ENCODE measurements at places on chromosomes 5 and 9.
A peak's percentile ranks its signal among the peaks of the same experiment; 100 is the strongest.

GRCh38 chr5:118407958-118408357 lies 580.4 kb downstream of the DTWD2 start:
- DNase-seq: no peak

- peak; percentile 55 for DNase-seq
These were observed 24.2 kb upstream of the SHISAL2B start for GRCh38 chr5:64666078-64666477.

GRCh38 chr5:124110942-124111341 lies 599.0 kb downstream of the CSNK1G3 start:
- no peak for DNase-seq

GRCh38 chr9:83431101-83432060 lies 106.8 kb downstream of the FRMD3 start:
- no peak for DNase-seq

DNA sequence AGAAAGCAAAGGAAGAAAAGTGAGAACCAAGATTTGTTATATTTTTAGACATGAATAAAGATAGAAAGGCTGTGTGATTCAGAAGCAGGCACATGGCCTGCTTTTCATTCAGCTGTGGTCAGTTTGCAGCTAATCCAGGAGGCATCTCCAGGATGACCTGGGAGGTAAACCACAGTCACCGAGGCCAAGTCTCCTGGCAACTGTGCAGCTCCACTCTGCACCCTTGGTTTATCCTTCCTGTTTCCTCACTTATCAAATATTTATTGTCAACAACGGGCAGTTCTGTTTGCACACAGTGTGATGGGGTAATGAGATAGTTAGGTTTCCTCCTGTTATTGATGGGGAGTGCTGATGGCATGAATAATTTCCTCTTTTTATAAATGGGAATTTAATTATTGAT lies 243.0 kb downstream of the PSAT1 start:
- peak; percentile 29 for DNase-seq

DNA sequence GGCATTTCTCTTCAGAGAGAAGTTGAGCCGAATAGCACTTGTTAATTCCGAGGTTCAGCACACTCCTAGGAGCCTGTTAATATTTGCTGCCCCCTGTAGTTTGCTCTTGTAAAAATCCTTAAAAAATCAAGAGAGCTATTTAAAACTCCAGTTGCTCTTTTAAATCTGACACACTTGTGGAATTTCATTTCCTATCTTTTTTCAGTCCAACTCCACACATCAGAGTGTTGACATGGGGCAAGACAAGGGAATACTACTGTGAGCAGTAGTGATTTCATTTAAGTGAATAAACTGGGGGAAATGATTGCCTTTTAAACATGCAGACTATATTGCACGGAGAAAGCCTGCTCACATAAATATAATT lies 1096.3 kb upstream of the DMAC1 start:
- DNase-seq: peak; percentile 49

- DNase-seq: no peak
These were observed 108.1 kb downstream of the LRRC70 start for GRCh38 chr5:62686692-62687091.

Measured in fibroblast of skin of scalp (primary cell).